ENCODE measurements at places on chromosomes 2 and 18. TPM values are rescaled to one million over a fixed set of nuclear protein-coding genes. Genes with fewer than 3 reads are reported as not detected.

- H3K4me3 ChIP-seq = no peak overlapping the region
- peaks cover 3% of the 10 kb centered on the region for H3K27me3 ChIP-seq
- H3K27ac ChIP-seq = no peak overlapping the region
- H3K36me3 ChIP-seq = no peaks in the 10 kb centered on the region
- no peak for DNase-seq
- peaks cover 29% of the 10 kb centered on the region for H3K4me1 ChIP-seq
These were observed 133.7 kb downstream of the MSH2 start for GRCh38 chr2:47536696-47537095.

DNA sequence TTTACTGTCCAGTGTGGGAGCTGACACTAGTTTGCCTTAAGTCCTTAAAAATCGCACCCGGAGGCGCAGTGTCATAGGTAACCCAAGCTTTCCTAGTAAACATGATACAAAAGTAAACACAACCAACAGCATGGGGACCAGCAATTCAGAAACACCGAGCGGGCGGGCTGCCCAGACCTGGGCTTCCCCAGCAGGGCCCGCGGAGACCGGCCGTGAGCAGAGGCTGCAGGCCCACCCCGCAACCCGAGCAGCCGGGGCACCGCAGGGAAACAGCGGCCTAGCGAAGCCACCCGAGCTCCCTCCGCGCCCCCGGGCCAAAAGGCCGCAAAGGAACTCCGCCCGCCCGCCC lies 296 bp downstream of the TTC21B start:
- H3K27me3 ChIP-seq = no peaks in the 10 kb centered on the region
- H3K4me1 ChIP-seq = peaks cover 14% of the 10 kb centered on the region
- peaks cover 14% of the 10 kb centered on the region for H3K36me3 ChIP-seq
- peak overlapping the region; percentile 77 for H3K27ac ChIP-seq

LIMS3 gene
- total RNA-seq = 3.2 TPM

DNA sequence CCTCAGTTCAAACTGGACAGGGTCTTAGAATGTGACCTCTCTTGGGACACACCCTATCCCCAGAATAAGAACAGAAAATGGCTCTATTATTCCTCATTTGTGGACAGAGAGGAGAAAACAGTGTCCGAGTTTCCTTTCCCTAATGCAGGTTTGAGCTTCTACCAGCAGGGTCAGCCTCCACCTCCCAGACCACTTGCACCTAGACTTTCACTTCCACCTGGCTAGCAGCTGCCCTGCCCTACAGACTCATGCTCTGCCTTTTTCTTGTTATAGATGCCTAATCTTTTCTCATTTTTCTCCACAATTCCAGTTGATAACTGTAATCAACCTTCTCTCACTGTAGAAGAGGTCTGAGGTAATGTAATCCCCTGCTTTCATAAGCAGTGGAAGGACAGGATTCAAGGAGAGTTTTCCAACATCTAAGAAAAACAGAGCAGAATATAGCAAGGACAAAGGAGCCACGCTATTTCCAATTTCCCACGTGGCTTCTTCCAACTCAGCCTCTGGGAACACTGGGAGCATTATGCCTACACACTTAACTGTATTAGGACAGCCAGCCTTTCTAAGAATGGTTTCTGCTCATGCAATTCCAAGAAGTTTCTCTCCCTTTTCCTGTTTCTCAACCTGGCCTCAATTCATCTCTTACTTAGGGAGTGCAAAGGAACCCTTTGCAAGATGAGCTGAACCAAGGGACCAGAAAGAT lies 239.8 kb downstream of the BCL11A start:
- no peaks in the 10 kb centered on the region for H3K27me3 ChIP-seq
- no peak overlapping the region for H3K27ac ChIP-seq
- DNase-seq = no peak

DNA sequence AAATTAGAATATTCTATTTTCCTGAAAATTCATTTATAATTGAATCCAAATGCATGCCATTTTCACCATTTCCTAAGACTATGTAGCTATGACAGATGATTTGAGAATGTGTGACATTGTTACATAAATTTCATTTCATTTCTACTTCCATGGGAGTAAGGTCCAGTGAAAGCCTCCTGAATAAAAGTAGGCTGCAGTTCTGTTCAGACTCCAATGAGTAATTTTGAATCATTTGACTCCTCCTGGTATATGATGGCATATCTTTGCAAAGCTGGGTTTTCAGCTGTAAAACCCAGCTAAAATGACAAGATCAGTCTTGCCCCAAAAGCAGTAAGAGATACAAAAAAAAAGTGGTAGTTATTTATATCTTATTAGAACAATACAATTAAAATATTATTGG lies 101.0 kb upstream of the DNAJC10 start:
- H3K4me1 ChIP-seq = peaks cover 30% of the 10 kb centered on the region
- no peaks in the 10 kb centered on the region for H3K36me3 ChIP-seq
- DNase-seq = peak; percentile 72
- no peak overlapping the region for H3K4me3 ChIP-seq
- no peaks in the 10 kb centered on the region for H3K27me3 ChIP-seq
- H3K27ac ChIP-seq = no peak overlapping the region

RALBP1 gene
- total RNA-seq = 78.7 TPM

GRCh38 chr2:207777124-207777523 lies 7.4 kb upstream of the FZD5 start:
- H3K4me1 ChIP-seq = peaks cover 5% of the 10 kb centered on the region

GATA6 gene
- 10.9 TPM for total RNA-seq

RAD51AP2 gene
- total RNA-seq = not detected

GRCh38 chr2:5700551-5700950 lies 8.4 kb downstream of the SOX11 start:
- H3K4me1 ChIP-seq = no peaks in the 10 kb centered on the region
- H3K4me3 ChIP-seq = no peak overlapping the region
- no peak overlapping the region for H3K27ac ChIP-seq
- H3K36me3 ChIP-seq = no peaks in the 10 kb centered on the region
- DNase-seq = no peak

DNA sequence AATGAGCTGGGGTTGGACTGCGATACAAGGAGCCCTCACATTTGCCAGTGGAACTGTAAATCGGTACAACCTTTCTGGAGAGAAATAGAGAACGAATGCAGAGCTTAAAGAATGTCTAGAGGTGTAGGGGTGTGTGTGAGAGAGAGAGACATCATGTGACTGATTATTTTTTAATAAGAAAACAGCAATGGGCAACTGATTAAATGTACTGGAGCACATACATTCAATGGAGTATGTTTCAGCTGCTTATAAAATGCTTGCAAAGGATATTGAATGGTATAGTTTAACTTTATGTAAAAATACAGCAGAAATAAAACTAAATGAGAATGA lies 391 bp upstream of the TMEM17 start:
- DNase-seq = no peak
- H3K4me1 ChIP-seq = peaks cover 9% of the 10 kb centered on the region
- no peaks in the 10 kb centered on the region for H3K27me3 ChIP-seq
- peak overlapping the region; percentile 83 for H3K27ac ChIP-seq
- no peaks in the 10 kb centered on the region for H3K36me3 ChIP-seq
- peak overlapping the region; percentile 87 for H3K4me3 ChIP-seq

- H3K4me1 ChIP-seq = peaks cover 26% of the 10 kb centered on the region
- H3K4me3 ChIP-seq = peak overlapping the region; percentile 21
- no peak overlapping the region for H3K27ac ChIP-seq
- peak; percentile 81 for DNase-seq
These were observed 205.6 kb downstream of the TMEM182 start for GRCh38 chr2:102967451-102967850.

DNA sequence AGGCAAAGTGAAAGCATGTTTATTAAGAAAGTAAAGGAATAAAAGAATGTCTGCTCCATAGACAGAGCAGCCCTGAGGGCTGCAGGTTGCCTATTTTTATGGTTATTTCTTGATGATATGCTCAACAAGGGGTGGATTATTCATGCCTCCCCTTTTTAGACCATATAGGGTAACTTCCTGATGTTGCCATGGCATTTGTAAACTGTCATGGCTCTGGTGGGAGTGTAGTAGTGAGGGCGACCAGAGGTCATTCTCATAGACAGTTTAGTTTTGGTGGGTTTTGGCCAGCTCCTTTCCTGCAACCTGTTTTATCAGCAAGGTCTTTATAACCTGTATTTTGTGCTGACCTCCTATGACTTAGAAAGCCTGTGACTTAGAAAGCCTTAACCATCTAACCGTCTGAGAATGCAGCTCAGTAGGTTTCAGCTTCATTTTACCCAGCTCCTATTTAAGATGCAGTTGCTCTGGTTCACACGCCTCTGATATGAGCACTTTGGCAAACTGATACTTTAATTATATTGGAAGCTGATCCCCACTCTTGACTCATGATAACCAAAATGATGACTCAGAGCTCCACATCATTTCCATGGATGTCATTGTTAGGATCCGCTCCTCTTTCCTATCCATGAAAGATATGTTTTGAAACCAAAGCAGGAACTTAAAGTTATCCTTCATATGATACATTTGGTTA lies 14.5 kb upstream of the ERMN start:
- peak overlapping the region; percentile 50 for H3K27ac ChIP-seq
- H3K4me3 ChIP-seq = no peak overlapping the region
- DNase-seq = no peak
- no peaks in the 10 kb centered on the region for H3K36me3 ChIP-seq

DNA sequence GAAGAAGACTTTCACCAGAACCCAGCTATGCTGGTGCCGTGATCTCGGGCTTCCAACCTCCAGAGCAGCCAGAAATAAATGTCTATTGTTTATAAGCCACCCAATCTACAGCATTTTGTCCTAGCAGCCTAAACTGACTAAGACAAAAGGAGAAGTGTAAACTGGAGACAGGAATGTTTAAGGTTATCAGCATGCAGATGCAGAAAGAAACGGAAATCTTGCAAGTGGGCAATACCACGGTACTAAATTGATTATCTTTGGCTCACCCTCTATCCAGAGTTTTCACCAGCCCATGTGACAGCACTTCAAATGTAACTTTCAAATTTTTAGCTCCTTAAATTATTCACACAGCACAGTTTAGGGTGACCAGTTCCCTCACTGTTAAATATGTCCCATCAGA lies 5.7 kb upstream of the CAPN14 start:
- H3K36me3 ChIP-seq = no peaks in the 10 kb centered on the region
- no peak overlapping the region for H3K4me3 ChIP-seq
- no peak for DNase-seq
- peaks cover 27% of the 10 kb centered on the region for H3K27me3 ChIP-seq
- peaks cover 2% of the 10 kb centered on the region for H3K4me1 ChIP-seq

- H3K36me3 ChIP-seq = no peaks in the 10 kb centered on the region
- peaks cover 7% of the 10 kb centered on the region for H3K4me1 ChIP-seq
- H3K27ac ChIP-seq = no peak overlapping the region
- no peaks in the 10 kb centered on the region for H3K27me3 ChIP-seq
- no peak overlapping the region for H3K4me3 ChIP-seq
- peak; percentile 39 for DNase-seq
These were observed 21.1 kb downstream of the CASP10 start for GRCh38 chr2:201203916-201204654.

DNA sequence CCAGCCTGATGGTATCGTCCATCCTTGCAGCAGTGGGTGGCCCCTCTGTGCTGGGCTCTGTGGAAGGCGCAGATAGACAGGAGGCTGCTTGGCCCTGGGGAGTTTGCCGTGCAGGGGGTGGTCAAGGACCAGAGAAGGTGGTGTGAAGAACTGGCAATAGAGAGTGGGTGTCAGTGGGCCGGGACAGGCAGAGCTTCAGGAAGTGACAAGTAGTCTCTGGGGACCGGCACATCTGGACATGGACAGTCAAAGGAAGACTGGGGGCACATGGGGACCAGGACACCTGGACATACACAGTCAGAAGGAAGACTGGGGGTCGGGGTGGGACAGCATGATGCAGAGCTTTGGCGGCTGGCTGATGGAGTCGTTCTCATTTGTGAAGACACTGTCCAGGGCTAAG lies 335.9 kb downstream of the AGAP1 start:
- H3K4me3 ChIP-seq = no peak overlapping the region
- no peak for DNase-seq
- no peaks in the 10 kb centered on the region for H3K36me3 ChIP-seq

DNA sequence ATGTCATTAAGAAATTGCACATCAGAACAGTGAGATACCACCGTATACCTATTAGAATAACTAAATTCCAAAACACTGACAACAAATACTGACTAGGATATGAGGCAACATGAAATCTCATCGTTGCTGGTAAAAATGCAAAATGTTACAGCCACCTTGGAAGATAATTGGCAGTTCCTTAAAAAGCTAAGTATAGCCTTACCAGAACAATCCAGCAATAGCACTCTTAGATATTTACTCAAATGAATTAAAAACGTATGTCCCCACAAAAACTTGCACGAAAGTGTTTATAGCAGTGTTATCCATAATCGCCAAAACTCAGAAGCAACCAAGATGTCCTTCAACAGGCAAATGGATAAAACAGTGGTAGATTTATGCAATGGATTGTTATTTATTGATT lies 241.7 kb downstream of the EPHA4 start:
- no peak for DNase-seq
- no peaks in the 10 kb centered on the region for H3K36me3 ChIP-seq
- no peaks in the 10 kb centered on the region for H3K27me3 ChIP-seq

DNA sequence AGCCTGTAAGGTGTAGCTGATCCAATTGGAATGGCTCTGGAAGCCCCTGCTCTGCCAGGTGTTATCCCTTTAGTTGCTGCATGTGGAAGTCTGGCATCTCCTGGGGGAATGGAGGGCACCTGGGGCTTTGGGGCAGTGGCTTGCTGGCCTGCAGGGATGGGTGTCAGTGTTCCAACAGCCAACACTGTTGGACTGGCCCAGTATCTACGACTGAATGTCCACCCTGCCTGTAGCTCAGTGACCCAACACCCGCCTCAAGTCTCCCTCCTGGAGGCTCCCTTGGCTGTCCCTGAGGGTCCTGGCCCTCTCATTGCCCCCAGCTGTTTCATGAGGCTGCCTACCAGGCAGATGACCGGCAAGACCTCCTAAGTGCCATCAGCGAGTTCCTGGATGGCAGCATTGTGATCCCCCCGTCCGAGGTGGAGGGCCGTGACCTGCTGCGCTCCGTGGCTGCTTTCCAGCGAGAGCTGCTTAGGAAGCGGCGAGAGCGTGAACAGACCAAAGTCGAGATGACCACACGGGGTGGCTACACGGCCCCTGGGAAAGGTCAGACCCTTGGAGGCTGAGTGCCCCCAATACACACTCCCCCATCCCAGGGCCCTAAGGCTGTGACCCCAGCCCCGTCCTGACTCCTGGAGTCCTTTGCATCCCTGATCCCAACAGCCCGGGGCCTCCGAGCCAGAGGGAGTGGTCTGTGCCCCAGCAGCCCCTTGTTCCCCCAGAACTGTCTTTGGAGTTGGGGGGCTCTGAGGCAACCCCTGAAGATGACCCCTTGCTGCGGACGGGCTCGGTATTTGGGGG lies 7.7 kb downstream of the SLC4A3 start:
- peaks cover 3% of the 10 kb centered on the region for H3K4me1 ChIP-seq
- H3K4me3 ChIP-seq = no peak overlapping the region
- peak; percentile 84 for DNase-seq

DNA sequence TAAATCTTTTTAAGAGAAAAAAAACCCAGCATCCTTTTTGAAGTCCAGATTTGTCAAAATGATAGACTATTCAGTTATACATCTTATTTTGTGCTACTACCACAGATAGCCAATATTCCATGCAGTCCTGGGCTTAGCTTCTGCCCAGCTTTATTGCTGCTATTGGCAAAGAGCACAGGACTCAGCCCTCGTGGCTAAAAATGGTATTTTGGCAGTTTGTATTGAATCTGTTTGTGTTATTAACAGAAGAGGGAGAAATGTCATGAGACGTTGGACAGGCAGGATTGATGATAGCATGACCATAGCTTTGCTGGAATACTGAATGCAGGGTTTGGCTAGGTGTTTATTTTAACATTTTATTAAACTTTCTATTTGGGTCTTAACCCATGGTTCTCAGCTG lies 19.4 kb downstream of the ELAC1 start:
- H3K4me3 ChIP-seq = no peak overlapping the region
- H3K36me3 ChIP-seq = no peaks in the 10 kb centered on the region
- peaks cover 13% of the 10 kb centered on the region for H3K4me1 ChIP-seq
- peak; percentile 77 for DNase-seq
- H3K27ac ChIP-seq = peak overlapping the region; percentile 63
- H3K27me3 ChIP-seq = no peaks in the 10 kb centered on the region
